Activated CD8-positive, alpha-beta memory T cell treated with anti-CD3 and anti-CD28 coated beads for 1 hour (primary cell): ENCODE measurements at places on chromosomes 3 and 15.

DNA sequence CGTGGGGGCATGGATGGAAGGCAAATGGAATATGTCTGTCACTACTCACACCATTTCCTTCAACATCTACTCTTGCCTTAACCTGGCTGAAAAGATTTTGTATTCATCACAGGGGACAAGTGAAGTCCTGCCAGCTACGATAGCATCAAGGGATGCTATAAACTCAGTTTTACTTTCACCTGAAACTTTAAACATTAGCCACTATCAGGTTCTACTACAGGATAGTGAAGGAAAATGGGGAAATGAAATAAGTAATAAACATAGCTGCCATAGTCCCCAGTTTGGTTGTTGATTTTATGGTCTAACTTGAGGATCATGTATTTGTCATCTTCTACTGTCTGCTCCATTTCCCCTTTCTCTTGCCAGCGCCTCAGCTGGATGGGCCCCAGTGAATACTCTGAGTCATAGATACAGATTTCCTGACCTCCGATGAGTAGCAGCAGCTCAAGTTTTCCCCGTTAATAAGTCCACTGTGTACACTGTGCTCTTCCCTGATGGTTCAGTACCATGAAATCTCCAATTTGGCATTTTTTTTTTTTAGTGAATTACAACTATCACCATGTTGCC is 338.2 kb upstream of the SLCO3A1 start:
- DNase-seq: no peak

- DNase-seq: no peak
These were observed 55.2 kb upstream of the TRAK1 start for GRCh38 chr3:42035816-42036482.

DNA sequence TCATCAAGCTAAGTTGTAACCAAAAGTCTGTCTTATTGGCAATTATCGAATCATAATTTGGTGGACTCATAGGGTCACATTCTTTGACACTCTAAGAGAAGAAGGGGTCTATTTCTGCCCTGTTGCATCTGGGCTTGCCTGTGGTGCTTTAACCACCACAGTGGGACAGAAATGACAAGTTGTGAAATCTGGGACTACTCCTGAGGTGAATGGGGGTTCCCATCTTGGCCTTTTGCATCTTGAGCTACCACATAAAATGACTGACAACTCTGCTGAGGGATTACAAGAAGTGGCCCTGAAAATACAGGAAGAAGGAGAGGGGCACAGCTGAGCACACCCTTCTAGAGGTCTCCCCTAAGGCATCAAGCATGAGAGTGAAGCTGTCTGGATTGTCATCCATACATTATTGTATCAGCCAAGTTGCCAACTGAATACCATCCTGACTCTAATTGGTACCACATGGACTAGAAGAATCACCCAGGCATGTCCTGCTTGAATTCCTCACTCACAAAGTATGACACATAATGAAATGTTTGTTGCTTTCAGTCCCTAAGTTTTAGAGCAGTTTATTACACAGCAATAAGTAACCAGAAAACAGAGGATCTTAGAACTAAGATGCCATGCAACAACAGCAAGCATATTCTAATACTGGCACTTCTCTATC is 306.5 kb downstream of the ROBO1 start:
- no peak for DNase-seq

GRCh38 chr3:69961706-69962439 is 37.7 kb upstream of the SAMMSON start:
- no peak for DNase-seq

DNA sequence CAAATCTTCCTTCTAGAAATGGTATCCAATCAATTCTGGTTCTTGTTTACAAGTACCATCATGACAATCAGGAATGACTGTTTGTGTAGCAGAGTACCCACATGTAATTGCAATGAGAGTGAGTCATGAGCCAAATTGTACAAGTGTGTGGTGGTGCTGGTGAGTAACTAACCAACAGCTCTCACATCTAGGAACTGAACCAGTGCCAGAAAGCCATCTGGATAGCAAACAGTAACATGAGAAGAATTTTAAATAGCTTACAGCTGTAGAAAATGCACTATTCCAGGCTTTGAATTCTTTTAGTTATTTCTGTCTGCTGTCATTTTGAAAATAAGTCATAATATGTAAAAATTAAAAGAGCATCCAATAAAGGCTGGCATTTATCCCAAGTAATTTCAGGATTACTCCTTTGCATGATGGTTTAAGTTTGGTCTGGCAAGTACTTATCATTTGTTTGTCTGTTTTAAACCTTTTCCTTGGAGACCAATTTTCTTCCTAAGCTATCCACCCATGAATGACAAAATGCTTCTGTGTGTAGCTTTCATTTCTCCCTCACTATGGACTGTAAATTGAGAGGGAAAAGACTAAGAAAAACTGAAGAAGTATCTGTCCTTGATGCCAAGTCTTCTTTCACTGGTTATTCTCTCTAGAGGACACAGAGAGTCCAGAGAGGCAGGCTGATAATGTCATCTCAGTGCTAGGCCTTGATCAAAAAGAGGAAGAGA is 60.0 kb downstream of the PIK3CB start:
- DNase-seq: no peak

DNA sequence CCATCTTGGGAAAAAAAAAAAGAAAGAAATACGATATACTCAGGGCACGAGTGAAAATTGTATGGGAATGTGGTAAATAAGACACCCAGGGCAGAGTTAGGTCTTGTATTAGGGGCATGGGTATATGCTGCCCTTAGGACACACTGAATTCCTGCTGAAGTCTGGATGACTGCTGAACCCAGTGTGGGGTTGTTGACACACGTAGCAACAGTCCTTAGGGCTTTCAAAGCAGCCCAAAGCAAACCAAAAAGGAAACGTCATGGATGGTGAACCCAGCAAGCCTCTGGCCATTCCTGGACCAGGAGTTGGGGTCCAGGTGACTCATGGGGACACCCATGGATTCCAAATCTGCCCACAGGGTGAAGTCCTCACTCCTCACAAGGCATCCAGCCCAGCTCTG is 27.1 kb upstream of the SEMA3F start:
- DNase-seq: no peak
